ENCODE measurements at places on chromosomes 6 and 20.

- DNase-seq: no peak
Observed at GRCh38 chr6:13290335-13290734, 38.0 kb downstream of the TBC1D7 start.

DNA sequence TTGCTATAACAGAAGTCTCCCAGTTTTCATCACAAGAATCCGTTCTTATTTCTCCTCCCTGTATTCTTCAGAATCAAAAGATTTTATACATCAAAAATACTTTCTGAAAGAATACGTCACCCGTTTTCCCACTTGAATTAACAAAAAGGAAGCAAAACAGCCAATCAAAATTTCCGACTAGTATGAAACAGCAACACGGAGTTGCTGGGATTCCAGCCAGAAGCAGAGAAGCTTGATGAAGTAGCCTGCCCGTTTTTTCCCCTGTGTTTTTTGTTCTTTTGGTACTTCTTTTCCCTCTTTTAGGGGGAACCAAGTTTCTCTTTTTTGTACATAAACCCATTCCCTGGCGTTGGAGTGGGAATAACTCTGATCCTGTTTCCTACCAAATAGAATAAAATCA is 14.6 kb downstream of the TXLNB start:
- DNase-seq: no peak

DNA sequence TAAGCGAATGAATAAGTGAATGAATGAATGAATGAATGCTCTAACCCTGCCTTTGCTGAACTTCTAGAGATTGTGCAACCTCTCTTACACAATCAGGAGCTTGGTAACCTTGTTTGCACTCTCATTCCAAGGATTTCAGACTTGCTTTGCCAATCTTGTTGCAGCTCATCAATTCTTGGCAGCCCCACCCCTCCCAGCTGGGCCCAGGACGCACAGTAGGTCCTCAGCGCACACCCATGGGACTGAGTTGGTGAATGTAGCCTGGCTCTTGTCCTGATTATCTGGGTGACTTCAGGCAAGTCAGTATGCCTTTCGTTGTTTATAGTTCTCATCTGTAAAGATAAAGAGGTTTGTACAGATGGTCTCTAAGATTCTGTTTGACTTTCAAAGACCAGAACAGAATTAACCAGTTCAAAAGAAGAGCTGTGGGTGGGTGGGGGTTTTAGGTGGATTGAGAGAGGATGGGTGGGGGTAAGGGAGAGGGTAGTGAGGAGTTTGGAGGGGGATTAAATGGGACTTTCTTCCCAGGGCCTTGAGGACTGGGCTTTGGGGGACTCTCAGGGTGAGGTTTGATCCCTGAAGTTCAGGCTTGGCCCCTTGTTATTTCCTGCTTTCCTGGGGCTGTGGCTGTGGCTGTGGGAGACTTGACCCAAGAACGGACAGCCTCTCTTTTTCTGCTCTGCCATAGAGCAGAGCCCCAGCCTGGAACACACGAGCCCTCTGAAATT is 33.2 kb downstream of the VEGFA start:
- no peak for DNase-seq

DNA sequence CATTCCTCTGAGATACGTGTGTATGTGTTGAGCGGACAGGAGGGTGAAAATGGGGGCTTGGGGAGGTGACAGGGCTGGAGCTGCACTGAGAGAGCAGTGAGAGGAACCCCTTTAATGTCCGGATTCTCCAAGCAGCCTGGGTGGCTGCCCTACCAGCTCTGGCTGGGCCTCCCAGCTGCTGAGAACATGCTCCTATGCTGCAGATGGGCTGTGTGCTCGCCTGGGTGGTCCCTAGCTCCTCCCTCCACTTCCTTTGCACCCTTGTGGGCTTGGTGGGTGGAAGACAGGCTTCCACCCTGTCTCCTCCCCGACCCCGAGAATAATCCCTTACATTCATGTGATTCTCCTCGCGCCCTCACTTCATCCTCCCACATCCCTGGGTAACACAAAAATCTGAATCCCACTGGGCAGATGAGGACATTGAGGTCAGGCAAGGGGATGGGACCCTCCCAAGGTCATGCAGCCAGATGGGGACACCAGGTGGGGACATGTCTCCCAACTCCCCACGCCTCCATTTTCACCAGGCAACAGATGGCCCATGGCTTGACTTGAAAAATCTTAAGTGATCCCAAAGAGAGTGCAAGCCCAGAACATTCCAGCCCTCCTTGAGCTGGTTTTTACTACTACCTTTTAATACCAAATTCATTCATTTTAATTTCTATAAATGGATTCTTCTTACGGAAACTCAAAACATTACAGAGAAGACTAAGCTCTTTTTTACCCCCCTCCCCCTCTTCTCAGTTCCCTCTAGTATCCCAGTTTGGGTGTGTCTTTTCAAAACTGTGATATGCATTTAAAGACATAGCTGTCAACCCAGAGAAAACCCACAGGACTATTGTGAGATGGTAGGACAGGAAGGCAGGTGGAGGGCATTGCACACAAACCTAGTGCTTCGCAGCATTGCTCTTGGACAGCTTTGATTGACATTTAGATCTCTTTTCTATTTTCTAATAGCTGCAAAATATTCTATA is 5.0 kb upstream of the PDRG1 start:
- no peak for DNase-seq
